ENCODE measurements at places on chromosomes 2 and 18. TPM values are rescaled to one million over a fixed set of nuclear protein-coding genes. Genes with fewer than 3 reads are reported as not detected.

DNA sequence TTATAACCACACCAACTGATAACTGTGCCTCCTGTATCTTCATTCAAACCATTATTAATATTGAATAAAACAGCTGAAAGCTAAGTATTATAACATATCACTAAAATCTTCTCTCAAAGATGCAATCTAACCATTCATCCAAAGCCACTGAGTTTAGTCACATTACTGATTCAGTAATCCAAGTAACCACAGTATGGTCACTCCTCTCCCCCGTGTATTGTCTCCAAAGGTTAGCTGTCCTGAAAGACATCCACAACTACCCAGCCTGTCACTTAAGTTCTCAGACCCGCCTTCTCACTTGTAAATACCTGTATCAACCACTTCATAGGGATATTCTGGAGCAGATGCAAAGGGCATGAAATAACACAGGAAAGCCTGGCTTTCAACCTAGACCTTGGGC, 213.4 kb upstream of the BOD1L2 start:
- H3K4me1 ChIP-seq = no peaks in the 10 kb centered on the region
- H3K27me3 ChIP-seq = no peaks in the 10 kb centered on the region
- H3K27ac ChIP-seq = no peak overlapping the region
- no peaks in the 10 kb centered on the region for H3K36me3 ChIP-seq
- DNase-seq = no peak
- no peak overlapping the region for H3K4me3 ChIP-seq

GRCh38 chr18:22767653-22768052, 165.5 kb upstream of the RBBP8 start:
- H3K27me3 ChIP-seq = no peaks in the 10 kb centered on the region
- H3K4me1 ChIP-seq = no peaks in the 10 kb centered on the region
- H3K27ac ChIP-seq = no peak overlapping the region

DNA sequence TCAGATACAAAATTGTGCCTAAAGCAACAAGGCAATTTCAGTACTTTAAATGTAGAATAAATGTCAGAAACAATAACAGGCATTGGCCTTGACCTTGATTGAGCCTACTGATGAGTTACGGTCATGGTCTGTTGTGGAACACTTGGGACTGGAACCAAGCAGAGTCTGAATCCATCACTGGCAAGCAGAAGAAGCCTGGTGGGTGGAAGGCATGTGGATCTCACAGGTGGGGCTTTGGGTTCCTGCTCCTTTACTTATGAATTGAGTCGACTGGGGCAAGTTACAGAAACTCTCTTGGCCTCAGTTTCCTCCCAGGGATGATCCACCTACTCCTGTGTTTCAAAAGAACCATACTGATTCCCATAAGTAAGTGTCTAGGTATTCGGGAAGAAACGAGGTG, 102.3 kb downstream of the KCNF1 start:
- peaks cover 16% of the 10 kb centered on the region for H3K27me3 ChIP-seq
- no peak for DNase-seq
- no peak overlapping the region for H3K27ac ChIP-seq
- no peaks in the 10 kb centered on the region for H3K4me1 ChIP-seq

- no peak for DNase-seq
- H3K4me1 ChIP-seq = no peaks in the 10 kb centered on the region
- no peaks in the 10 kb centered on the region for H3K27me3 ChIP-seq
- peaks cover 2% of the 10 kb centered on the region for H3K36me3 ChIP-seq
Observed at GRCh38 chr2:197071790-197072436, 145.4 kb upstream of the PGAP1 start.

GRCh38 chr2:9914384-9915065, 37.0 kb upstream of the GRHL1 start:
- peaks cover 5% of the 10 kb centered on the region for H3K4me1 ChIP-seq
- H3K27me3 ChIP-seq = no peaks in the 10 kb centered on the region
- no peak overlapping the region for H3K4me3 ChIP-seq
- peak; percentile 54 for DNase-seq
- no peak overlapping the region for H3K27ac ChIP-seq
- peaks cover 55% of the 10 kb centered on the region for H3K36me3 ChIP-seq

GRCh38 chr2:222572751-222573174, 83.1 kb downstream of the FARSB start:
- no peaks in the 10 kb centered on the region for H3K27me3 ChIP-seq
- no peak overlapping the region for H3K4me3 ChIP-seq
- DNase-seq = no peak
- peak overlapping the region; percentile 31 for H3K27ac ChIP-seq
- H3K4me1 ChIP-seq = peaks cover 17% of the 10 kb centered on the region

GRCh38 chr2:6487765-6488164, 377.9 kb downstream of the CMPK2 start:
- no peaks in the 10 kb centered on the region for H3K27me3 ChIP-seq
- no peak overlapping the region for H3K27ac ChIP-seq
- H3K4me3 ChIP-seq = no peak overlapping the region
- no peaks in the 10 kb centered on the region for H3K36me3 ChIP-seq
- H3K4me1 ChIP-seq = no peaks in the 10 kb centered on the region

FAM228A gene
- total RNA-seq = not detected

POLR1B gene
- 15.1 TPM for total RNA-seq

CACNB4 gene
- not detected for total RNA-seq

Measured in SJSA1 (cell line).